K562 (cell line): ENCODE measurements at places on chromosomes 16 and 17.

- no peak for DNase-seq
Measured at GRCh38 chr17:62929320-62929719, 36.7 kb upstream of the TANC2 start.

- DNase-seq = no peak
Measured at GRCh38 chr16:66620429-66620795, 15.9 kb downstream of the CMTM3 start.

GRCh38 chr16:48136547-48137360, 19.0 kb downstream of the ABCC12 start:
- DNase-seq = peak; percentile 3

GRCh38 chr16:27426423-27427408, 24.7 kb downstream of the IL21R start:
- DNase-seq = peak; percentile 54

GRCh38 chr17:17067257-17067656, 25.0 kb downstream of the MPRIP start:
- no peak for DNase-seq

DNA sequence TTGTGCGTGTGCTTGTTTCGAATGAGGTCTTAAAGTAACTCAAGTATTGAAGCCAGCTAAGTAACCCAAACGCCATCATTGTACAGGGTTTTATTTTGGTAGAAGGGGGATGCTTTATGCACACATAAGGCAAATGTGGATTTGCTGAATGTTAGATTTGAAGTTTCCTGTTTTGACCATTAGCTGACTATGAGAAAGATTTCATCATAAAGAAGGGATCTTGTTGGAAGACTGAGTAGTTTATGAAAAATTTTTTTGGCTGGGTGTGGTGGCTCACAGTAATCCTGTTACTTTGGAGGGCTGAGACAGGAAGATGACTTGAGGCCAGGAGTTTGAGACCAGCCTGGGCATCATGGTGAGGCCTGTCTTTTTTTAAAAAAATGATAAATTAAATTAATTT, 10.0 kb upstream of the ZFP3 start:
- DNase-seq = no peak

DNA sequence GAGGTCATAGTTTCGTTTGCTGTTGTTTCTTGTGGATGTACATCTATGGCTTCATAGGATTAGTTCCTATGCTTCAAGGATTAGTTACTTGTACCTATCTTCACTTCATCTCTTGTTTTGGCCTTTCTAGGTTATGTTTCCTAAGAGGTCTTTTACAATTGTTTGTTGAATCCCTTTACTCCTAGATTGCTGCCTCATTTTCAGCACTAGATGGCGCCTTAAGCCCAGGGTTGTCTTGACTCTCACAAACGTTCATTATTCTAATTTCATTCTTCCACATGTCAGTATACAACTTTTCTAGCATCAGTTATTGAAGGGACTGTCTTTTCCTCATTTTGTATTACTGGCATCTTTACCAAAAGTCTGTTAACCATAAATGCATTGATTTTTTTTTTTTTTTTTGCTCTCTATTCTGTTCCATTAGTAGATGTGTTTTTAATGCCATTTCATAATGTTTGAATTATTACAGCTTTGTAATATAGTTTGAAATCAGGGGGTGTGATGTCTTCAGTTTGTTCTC, 45.0 kb upstream of the NACA2 start:
- DNase-seq = peak; percentile 16

- no peak for DNase-seq
Measured at GRCh38 chr17:40290629-40291280, 3.1 kb downstream of the CDC6 start.

- no peak for DNase-seq
Measured at GRCh38 chr17:28968231-28968913, 17.1 kb upstream of the PHF12 start.

GRCh38 chr16:2963723-2964474, at the start of gene KREMEN2:
Gene KREMEN2 (plus strand): TSS chr16:2964275. CDS start chr16:2964521, 246 bp downstream.
- peak; percentile 91 for DNase-seq

GRCh38 chr17:57344261-57344660, 87.9 kb downstream of the MSI2 start:
- DNase-seq = no peak

- no peak for DNase-seq
Measured at GRCh38 chr16:67327743-67328142, 1.1 kb downstream of the LRRC36 start.

- DNase-seq = no peak
Measured at GRCh38 chr17:66038125-66038524, 153.8 kb downstream of the CEP112 start.

GRCh38 chr17:27593232-27593856, 37.6 kb upstream of the LGALS9 start:
- no peak for DNase-seq

DNA sequence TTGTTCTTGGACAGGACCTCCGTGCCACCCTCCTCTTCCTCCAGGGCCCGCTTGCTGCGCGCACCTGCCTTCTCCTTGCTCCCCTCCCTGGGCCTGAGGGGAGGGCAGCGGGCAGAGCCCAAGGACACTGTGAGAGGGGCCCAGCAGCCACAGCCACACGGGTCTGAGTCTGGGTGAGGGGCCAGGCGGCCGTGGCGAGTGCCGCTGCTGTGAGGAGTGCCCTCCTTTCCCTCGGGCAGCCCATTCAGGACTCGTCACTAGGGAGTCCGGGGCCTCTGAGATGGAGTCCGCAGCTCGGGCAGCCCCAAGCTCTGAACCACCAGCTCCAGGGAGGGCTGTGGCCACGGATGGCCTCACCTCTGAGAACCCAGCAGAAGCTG, 5.6 kb downstream of the DUS1L start:
- DNase-seq = no peak

DNA sequence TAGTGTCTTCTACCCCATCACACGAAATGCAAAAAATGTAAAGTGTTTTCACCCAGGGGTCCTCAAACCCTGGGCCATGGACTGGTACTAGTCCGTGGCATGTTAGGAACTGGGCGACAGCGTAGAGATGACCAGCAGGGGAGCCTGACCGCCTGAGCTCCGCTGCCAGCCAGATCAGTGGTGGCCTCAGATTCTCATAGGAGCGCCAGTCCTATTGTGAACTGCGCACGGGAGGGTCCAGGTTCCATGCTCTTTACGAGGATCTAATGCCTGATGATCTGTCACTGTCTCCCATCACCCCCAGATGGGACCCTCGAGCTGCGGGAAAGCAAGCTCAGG, 4.5 kb downstream of the SCARF1 start:
- DNase-seq = no peak

GRCh38 chr17:55201308-55201932, 63.3 kb upstream of the HLF start:
- DNase-seq = no peak

- DNase-seq = peak; percentile 60
Measured at GRCh38 chr17:55549140-55549539, 37.9 kb upstream of the SMIM36 start.
